ENCODE measurements at places on chromosomes 6 and 20. TPM values are rescaled to one million over a fixed set of nuclear protein-coding genes. Genes with fewer than 3 reads are reported as not detected.

The NMBR gene
- not detected for total RNA-seq

DNA sequence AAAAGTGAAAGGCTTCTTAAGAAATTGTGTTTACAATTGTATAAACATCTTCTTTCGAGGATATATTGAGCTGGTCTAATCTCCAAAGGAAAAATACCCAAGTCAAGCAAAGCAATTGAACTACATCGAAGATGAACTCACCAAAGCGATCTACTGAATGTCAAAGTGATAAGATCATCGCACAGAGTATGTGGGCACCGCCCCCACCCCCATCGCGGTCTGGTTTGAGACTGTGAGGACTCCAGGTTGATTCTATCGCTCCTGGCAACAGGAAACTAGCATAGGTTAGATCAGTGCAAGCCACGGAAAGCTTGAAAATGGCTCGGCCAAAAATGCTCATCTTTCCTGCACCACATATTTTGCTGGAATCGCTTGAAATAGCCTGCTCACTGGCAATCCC, 133.2 kb upstream of the RPS6KA2 start:
- DNase-seq, result no peak

The NTSR1 gene
- total RNA-seq, result not detected

The LBP gene
- not detected for total RNA-seq

- no peak for DNase-seq
Observed at GRCh38 chr6:41737591-41738130, 2.3 kb upstream of the TFEB start.

GRCh38 chr6:105994591-105995390, 91.3 kb upstream of the PRDM1 start:
- DNase-seq, result no peak

DNA sequence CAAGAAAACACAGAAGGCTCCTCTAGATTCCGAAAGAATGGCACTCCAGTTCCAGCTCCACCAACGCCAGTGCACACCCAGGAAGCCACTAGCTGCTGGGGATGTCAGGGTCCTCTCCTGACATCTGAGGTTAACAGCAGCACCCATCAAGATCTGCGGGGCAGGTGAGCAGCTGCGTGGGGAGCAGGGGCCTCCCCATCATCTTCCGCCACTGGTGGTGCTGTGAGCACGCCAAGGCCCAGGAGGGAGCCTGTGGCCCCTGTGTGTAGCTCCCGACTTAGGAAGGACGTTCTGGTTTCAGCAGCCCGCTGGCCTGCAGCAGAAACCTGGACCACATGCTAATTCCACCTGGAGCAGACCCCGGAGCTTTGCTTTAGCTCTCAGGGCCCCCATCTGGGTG, 386.2 kb downstream of the TAF4 start:
- no peak for DNase-seq

- DNase-seq, result no peak
Observed at GRCh38 chr6:30775104-30775503, 30.8 kb upstream of the IER3 start.

GRCh38 chr6:22921828-22922227, 352.5 kb downstream of the HDGFL1 start:
- DNase-seq, result no peak

The KHDRBS2 gene
- 40.1 TPM for total RNA-seq

The MUC21 gene
- total RNA-seq, result not detected

DNA sequence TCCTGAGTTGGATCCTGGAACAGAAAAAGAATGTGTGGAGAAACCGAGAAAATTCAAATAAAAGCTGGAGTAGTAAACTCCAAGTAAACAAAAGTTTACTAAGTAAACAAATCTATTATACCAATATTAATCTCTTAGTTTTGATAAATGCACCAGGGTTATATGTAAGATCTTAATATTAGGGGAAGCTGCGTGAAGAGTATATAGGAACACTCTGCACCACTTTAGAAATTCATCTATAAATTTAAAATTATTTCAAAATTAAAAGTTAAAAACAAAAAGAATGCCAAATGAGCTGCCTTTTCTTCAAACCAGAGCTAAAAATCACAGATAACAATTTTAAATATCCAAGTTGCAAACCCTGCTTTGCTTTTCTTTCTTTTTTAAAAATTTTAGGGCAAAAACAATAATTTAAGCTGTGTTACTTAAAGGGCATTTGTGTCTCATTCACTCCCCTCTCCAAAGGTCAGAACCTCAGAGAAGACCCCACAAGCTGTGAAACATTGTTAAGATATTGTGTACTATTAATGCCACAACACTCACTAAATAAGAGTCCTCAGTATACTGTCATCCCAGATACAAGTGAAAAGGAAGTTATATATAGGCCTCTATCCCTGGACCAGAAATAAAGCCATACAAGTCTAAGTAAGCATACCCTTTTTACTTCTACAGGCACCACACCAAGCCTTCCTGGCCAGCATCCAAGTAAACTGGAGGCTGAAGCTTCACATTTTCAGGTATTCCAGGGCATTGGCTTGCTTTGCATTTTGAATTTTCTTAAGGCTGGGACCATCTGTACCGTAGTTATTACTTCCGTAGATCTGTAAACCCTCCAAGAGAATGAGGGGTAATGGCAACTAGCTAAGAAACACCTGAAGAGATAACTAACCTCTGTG, 7.0 kb downstream of the DNAAF9 start:
- DNase-seq, result no peak

GRCh38 chr6:16637635-16638034, 123.6 kb downstream of the ATXN1 start:
- DNase-seq, result no peak

DNA sequence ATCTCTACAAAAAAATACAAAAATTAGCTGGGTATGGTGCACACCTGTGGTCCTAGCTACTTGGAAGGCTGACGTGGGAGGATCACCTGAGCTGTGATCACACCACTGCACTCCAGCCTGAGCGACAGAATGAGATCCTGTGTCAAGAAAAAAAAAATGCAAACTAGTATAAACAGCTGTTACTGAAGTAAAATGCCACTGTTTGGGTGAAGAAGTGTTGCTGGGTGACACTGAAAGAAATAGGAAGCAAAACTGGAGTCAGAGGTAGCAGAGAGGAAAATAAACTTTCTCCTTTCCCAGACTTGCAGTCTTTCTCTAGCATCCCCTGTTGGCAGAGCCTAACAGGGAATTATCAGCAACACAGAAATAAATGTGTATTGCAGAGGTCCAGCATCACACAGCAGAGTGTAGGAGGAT, 241.2 kb upstream of the PREP start:
- no peak for DNase-seq

The GHRH gene
- total RNA-seq, result not detected
